ENCODE measurements at places on chromosomes 4 and X.

DNA sequence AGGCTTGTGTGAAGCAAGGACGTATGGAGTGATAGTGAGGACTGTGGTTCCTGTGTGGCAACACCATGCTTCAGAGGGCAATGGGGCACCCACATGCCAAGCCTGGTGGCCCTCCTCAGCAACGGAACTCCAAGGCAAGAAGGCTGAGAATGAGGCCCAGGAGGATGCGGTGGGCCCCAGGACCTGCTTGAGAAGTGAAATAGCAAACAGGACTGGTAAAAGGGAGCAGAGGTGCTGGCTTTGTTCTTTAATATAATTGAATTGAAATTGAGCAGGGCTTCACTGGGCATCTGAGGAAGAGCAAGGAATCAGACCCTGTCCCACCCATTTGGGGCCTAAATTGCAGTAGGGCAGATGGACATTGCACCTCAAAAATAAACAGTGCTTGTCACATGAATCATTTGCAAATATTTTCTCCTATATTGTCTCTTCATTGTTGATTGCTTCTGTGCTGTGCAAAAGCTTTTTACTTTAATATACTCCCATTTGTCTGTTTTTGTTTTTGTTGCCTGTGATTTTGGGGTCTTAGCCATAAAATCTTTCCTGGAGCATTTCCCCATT, 2.3 kb downstream of the TMEM187 start:
- no peak for DNase-seq

- DNase-seq, result no peak
These were observed 532.3 kb upstream of the SMIM31 start for GRCh38 chr4:164221631-164222030.

GRCh38 chr4:185004562-185005218, 13.6 kb upstream of the HELT start:
- peak; percentile 78 for DNase-seq

- DNase-seq, result no peak
These were observed 26.4 kb upstream of the PGM2 start for GRCh38 chr4:37799941-37800554.

- no peak for DNase-seq
These were observed 77.6 kb upstream of the PCDH18 start for GRCh38 chr4:137609718-137610430.

- no peak for DNase-seq
These were observed 192.5 kb downstream of the MAML3 start for GRCh38 chr4:139961344-139961946.

DNA sequence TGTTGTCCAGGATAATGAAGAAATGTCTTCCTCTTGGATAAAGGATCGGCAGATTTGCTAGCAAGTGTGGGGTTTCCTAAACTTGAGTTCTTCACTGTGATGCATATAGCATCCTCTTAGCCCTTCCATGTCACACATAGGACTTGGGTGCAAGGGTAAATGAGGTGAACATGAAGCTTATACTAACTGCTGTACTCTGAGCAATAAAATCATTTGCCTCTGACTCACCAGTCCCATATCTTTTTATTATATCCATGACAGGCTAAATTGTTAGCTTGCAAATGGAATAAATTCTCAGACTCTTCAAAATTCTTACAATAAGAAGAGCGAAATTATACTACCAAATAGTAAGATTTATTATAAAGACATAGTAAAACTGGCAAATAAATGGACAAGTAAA, 14.7 kb upstream of the TBC1D1 start:
- no peak for DNase-seq

DNA sequence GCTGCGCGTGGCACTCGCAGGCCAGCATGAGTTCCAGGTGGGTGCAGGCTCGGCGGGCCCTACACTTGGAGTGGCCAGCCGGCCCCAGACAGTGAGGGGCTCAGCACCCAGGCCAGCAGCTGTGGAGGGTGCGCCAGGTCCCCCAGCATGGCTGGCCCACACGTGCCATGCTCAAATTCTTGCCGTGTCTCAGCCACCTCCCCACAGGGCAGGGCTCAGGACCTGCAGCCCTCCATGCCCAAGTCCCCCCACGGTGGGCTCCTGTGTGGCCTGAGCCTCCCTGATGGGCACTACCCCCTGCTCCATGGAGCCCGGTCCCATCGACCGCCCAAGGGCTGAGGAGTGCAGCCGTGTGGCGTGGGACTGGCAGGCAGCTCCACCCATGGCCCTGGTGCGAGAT, 210.2 kb downstream of the COX7B2 start:
- no peak for DNase-seq

GRCh38 chr4:168674077-168674747, 177.4 kb downstream of the PALLD start:
- no peak for DNase-seq

DNA sequence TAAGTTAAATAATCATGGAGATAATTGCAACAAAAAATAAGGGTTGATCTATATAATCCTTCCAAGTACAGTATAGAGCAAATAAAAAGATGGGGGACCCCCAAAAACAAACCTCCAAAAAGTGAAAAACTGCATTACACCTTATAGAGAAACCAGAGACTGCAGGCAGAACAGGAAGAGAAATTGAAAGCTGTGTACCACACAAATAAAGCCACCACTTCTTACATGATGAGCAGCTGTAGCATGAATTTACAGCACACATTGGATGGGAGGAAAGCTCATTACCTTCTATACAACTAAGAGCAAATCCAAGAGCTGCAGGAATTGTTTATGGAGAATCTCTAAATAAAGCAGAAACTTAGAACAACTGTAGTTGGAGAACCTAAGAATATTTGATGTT, 152.4 kb upstream of the PDE5A start:
- DNase-seq, result no peak

DNA sequence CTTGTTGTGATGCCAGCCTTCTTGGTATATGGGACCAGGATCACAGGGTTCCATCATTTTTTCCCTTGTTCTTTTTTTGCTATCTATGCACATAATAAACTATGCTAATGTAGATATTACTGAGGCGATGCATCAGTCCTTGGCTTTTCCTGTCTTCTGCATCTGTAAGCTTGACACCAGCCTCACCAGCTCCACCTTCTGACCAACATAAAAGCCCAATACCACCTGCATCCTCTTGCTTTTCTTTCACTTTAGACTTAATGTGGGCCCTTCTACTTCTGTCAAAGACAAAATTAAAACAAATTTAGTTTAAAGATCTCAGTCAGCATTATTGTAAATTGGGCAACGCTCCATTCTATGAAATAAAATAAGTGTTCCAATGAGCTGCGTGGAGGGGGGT, 1718.8 kb upstream of the PCDH10 start:
- DNase-seq, result no peak

- DNase-seq, result no peak
These were observed 54.4 kb downstream of the MCUB start for GRCh38 chr4:109614466-109614865.

DNA sequence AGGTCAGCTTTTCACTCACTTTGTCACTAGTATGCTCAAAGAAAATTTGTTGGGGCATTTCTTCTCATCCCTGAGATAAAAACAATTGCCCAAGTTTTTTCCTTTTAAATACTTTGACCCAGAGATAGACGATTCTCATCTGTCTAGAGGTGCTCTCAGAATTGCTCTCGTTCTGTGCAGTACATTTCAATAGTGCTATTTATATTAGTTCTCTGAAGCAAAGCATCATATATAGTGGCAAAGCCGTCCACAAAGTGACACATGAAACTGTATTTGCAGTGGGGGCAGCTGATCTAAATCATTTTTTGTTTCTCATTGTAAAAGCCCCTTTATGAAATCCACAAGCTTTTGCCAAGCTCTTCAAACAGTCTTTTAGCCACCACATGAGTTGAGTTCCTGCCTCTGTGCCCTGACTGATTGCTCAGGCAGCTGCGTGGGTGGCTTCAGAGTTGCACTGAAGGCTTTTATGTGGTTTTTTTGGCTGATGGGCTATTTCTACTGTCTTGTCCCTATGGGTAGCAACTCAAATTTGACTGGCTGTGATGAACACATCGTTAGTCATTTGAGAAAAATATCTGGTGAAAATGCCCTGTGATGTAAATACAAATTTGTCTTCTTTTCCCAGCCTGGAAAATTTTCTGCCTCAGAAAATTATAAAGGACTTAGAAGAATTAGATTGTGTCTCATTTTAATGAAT, 119.1 kb upstream of the OTUD4 start:
- DNase-seq, result no peak

DNA sequence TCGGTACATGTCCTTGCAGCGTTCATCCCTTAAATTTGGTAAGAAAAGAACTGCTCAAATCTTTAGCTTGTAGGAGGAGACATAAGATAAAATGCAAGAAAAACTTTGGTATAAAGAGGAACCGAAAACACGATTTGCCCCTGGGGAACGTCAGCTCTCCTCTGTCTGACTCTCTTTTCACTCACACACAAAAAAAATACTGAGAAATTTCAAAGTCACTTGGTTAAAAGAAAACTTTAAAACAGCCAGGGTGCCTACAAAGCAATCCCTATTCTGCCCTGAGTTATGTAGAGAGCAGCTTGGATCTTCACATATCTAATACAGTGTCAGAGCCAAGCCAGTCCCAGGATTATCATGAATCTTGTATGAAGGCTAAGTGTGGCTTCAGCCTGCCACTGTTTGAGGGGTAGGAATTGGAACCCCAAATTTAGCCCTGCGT, 248.5 kb upstream of the CXXC4 start:
- no peak for DNase-seq

DNA sequence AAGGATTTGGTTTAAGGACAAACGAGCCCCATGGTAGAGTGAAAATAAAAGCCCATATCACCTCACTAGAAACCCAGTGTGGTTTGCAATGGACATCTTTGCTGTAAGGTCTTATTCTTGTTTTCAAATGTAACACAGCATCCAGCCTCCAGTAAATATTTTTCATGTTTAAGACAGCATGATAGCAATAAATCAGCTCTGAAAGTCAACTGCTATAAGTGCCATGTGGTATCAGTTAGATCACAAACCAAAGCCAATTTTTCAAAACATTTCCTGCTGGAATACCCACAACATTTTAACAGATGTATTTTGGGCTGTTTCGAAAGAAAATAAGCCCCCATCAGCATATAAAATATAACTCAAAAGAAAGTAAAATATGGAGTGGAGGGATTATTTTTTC, 24.0 kb upstream of the SCML1 start:
- no peak for DNase-seq

DNA sequence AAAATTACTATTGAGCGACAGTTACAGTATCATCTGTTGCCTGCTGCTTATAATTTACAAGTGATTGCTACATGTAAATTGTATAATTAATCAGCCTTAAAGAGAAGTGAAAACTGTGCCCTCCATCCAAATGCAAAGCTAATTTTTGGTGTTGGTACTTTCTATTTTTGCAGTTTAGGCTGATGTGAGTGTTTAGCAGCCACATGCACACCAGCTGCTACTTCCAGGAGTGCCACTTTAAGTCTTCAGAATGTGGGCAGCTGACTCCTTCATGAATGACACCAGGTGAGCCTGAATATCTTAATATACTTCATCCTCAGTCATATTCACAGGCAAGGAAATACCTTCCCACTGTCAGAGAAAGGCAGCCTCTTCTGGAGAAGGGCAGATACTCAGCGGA, 149.8 kb upstream of the RASGEF1B start:
- no peak for DNase-seq

DNA sequence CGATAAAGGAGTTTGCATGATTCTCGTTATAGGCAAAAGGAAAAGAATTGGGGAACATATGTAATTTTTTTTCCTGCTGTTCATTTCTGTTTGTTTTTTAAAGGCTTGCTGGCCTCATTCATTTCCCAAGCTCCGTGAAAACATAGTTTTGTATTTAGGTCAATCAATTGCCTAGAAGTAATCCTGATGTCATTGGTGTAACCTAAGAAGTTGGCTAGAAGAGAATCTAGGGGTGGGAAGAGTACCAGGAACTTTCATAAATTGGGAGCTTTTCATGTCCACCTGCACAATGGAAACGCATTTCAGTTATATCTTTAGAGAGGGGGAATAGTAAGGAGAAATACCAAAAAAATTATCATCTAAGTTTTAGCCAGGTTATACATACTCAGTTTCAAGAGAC, 3.8 kb downstream of the RAPGEF2 start:
- DNase-seq, result no peak

- no peak for DNase-seq
These were observed 352.2 kb upstream of the CPEB2 start for GRCh38 chr4:14650127-14650526.

DNA sequence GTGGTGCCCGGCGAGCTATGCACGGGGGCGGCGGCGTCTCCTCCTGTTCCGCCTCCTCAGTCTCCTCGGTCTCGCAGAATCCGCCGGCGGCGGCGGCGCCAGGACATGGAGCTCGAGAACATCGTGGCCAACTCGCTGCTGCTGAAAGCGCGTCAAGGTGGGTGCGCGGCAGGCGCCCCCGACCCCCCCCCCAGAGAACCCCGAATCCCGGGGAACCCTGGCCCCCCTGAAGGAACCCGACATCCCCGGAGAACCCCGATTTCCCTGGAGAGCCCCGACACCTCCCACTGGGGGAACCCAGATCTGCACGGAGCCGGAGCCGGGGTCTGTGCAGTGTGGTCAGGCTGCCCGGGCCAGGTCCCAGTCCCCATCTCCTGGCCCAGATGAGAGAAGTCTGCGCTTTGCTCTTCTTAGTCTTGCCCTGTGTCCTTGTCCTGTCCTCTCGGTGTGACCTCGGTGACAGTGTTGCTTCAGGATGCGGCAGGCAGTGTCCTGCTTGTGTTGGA, 648 bp downstream of the GRK4 start:
- DNase-seq, result no peak

Measured in WERI-Rb-1 (cell line).